Suprapubic skin (tissue), 4 donors: ENCODE measurements at places on chromosomes 5 and 9. TPM values are rescaled to one million over a fixed set of nuclear protein-coding genes. Genes with fewer than 3 reads are reported as not detected.

GABRB2 gene
- 0.11 TPM for total RNA-seq

TAF1L gene
- 0.08 TPM for total RNA-seq

FOXB2 gene
- total RNA-seq = not detected

GRCh38 chr9:8390571-8390970 is 591.0 kb upstream of the DMAC1 start:
- DNase-seq = no peak

GRCh38 chr9:14958989-14959388 is 48.8 kb upstream of the FREM1 start:
- no peak for DNase-seq

GRCh38 chr5:172618574-172619365 is 22.3 kb upstream of the NEURL1B start:
- DNase-seq = no peak

DNA sequence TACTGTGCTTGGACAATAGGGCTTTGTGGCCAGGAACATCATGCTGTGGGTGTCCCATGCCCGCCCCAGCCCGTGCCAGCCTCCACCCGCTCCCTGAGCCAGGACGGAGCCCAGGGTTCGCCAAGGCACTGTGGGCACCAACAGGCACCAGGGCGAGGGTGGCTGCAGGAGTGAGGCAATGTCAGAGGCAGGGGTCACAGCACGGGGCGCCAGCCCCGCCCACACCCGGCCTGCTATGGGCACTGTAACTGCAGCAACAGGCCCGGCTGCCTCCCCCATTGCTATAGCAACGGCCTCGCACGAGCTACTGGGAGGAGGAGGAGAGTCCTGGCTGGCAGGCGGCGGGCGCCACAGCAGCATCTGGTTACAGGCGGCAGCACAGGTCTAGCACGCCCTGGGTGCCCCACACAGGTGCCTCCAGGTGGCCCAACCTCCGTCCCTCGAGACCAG is 2.5 kb downstream of the ABCA2 start:
- DNase-seq = no peak

GRCh38 chr5:180424094-180424493 is 70.1 kb upstream of the CNOT6 start:
- no peak for DNase-seq
